ENCODE measurements at places on chromosomes 4 and X.
A peak's percentile ranks its signal among the peaks of the same experiment; 100 is the strongest.

DNA sequence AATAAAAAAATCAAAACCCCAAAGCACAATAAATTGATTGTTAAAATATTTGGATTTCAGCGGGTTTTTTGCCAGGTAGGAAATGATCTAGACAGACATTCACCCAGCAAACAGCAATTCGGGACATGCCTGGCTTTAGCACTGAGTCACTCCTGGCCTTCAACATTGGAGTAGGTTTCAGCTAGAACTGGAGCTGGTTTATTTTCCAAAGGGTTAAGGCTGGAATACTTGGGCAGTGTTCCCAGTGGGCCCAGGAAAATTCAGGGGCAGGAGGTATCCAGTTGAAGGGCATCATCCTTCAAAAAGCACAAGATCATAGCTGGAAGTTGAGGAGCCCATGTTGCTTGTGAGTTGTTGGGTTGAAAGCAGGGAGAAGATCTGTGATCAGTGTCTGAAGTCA, 41.0 kb downstream of the TXLNG start:
- peak; percentile 40 for DNase-seq

DNA sequence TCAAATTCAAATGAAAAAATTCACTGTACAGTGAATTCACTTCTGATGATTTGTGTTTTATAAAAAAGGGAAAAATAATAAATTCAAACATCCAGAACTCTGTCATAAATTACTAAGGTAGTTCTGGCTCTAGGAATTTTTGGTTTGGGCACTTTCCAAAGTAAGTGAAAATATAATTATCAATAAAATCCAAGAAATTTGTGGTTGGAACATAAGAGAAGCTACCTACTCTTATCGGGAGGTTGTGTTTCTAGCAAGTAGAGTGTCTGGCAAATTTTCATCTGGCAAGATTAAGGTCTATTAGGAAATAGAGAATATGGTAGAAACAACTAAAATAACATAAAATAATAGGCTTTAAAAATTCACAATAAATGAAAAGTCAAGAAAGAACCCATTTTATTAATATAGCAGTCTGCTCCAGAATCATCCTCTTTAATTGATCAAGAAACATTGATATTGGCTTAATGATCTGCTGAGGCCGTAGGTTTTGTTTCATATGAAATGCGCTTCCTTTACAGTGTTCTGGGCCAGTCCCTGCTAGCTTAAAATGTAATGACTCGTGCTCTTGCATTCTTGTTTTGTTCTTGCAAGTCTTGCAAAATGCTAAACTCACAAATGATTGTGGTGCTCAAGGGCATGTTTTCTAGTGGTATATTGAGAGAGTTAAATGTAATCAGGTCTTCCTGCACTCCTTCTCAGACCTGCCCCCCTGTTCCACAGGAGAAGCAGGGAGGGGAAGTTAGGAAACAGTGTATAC, 331.4 kb downstream of the RAPGEF2 start:
- peak; percentile 77 for DNase-seq

DNA sequence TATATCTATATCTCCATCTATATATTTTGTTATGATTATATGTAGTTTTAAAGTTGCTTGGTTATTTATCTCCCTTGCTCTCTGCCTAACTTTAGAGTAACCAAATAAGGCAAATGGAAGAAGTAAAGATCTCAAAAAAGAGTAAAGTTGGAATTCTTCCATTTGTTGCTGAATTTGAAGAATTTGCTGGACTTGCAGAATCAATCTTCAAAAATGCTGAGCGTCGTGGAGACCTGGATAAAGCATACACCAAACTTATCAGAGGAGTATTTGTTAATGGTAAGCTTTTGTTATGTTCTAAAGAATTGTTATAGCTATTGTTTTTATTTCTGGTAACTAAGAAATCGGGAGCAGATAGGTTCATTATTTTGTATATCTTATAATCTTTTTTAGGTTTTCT, 43.2 kb downstream of the EXOC1 start:
- no peak for DNase-seq

- no peak for DNase-seq
Observed at GRCh38 chrX:41339148-41339547, 5.2 kb downstream of the DDX3X start.

- DNase-seq = no peak
Observed at GRCh38 chr4:83171436-83172039, 57.0 kb upstream of the PLAC8 start.

DNA sequence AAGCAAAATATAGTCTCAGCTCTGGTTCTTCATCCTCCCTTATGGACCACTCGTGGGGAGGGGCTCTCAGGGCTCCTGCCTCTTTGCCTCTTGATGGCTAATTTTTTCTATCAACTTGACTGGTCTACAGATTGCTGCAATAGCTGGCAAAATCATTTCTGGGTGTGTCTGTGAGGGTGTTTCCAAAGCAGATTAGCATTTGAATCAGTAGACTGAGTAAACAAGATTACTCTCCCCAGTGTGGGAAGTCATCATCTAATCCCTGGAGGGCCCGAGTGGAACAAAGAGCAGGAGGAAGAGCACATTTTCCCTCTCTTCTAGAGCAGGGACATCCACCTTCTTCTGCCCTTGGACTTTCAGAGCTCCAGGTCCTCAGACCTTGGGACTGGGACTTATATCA, 153.5 kb downstream of the STK32B start:
- peak; percentile 65 for DNase-seq

DNA sequence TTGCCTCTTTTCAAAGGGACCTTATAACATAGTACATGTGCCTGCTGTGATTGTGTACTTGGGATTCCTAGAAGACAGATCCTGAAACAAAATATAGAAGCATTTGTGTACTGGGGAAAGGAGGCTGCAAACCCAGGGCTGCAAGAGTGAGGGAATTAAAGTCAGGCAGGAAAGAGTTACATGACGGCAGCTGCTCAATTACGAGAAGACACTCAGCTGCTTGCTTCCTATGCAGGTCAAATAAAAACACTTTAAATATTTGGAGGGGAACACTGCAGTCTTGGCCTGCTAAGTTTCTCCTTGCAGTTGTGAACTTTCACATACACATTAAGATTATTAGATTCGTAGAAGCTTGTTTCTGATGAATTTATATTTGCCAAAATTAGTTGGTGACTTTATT, 191.9 kb upstream of the CXCL13 start:
- no peak for DNase-seq

DNA sequence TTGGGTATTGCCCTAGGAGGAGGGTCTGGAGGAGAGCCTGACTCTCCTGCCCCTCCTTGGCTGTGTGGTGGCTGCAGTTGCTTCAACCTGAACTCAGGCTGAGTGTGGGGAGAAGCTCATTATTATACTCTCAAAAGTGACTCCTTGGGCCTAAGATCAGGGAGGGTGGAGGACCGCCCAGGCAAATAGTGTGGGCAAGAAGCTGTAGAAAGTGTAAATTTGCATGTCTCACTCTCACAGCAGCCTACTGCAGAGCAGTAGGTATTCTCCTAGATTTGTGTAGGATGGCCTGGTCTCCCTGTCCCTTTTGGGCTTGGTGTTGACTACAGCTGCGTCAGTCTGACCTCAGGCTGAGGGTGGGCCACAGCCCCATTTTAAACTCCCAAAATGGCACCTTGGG, 156.1 kb downstream of the ZNF330 start:
- no peak for DNase-seq

DNA sequence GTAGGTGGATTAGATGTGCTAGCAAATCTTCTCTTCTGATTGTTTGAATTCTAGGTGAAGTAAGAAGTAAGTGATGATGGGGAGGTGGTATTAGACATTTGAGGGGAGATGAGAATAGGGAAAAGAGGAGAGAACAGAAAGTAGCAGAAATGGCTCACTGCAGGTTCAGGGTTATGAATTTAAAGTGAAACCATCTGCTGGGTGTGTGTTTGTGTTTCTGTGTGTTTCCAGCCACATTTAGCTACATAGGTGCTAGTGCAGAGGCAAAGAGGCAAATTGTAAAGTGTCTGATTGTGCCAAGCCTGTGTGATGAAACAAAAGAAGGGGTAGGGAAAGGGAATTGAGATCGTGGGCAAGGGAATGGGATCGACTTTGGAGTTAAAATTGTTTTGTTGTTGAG, 50.6 kb downstream of the ZFX start:
- no peak for DNase-seq

DNA sequence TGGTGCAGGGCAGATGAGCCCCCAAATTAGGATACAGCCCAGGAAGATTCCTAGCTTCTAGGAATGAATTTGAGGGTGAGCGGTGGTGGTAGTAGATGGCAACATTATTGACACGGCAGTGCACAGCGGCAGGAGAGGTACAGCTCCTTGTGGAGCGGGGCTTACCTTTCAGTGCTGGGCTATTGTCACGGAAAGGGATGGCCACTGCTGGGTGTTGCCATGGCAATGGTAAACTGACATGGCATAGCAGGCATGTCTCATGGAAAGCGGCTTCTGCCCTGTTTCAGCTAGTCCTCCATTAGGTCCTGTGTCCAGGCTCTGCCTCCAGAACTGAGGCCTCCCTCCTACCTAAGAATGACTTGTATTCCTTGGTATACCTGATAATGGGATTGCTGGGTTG, 81.8 kb upstream of the WDR1 start:
- DNase-seq = no peak

DNA sequence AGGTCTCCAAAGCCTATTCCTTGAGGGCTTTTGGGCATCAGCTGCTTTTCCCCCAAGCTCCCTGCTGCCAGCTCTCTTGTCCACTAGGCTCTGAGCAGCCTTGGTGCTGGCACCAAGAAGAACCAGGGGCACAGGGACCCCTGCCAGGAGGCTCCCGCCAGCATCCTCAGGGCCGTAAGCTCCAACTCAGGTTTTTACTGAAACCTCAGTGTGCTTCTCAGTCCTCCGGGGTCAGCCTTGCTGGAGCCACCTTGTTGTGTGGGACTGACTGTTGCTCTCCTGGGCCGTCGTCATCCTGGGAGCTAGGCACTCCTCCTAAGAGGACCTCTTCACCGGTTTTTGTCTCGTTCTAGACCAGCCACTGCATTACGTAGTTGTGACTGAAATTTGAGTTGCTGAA, 38.9 kb downstream of the NOP14 start:
- DNase-seq = no peak

DNA sequence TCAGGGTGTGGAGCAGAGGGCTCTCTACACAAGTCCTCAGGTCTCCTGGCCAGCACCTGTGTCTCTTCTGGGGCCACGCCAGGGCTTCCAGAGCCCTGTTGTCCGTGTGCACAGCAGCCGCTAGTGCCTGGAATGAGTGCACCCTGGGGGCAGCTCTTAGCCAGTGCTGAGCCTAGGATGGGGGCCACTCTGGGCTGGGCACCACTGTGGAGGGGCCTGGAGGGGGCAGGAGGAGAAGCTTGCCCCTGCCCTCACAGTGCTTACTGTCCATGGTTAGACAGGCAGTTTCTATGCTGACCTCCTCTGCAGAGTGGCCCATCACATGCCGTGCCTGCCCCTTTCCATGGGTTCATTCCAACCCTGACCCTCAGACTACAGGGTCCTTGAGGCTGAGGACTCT, 42.7 kb upstream of the GRPEL1 start:
- no peak for DNase-seq

DNA sequence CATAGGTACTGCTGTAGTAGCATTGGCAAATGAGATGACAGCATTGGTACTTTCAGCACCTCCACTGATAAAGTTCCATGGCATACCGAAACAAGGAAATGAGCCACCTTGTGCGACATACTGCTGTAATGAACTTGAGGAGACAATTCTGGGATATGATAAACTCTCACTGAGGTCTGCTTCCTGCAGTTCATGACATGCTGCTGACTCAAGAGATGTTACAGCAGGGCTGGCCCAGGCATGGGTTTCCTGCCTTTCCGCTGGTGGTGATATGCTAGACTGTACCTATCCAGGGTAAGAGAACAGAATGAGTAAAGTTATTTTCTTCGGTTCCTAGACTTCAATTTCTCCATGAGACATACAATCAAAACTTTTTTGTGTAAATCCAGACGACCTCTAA, 17.1 kb downstream of the BEND2 start:
- no peak for DNase-seq

All from fibroblast of skin of back (primary cell).